ENCODE measurements at places on chromosomes 3 and 15.

DNA sequence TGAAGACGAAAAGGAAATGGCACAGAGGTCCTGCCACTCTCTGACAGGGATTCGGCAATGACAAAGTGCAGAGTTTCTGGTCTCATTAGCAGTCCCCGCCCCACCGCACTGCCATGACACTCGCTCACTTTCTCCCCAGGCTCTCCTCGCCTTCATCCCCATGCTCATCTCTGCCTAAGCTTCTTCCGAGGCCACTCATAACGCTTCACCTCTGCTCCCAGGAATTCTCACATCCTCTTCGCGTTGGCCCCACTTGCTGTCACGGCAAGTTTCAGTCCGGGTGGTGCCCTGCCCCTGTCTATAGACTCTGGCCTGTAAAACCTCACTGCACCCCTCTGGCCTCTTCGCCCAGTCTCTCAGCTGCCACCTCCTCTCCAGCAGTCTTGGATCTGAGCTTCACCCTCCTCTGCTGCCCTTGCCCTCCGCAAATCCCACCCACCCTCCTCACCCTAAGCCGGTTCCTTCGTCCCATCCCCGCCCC, 654 bp downstream of the RUBCN start:
- DNase-seq: no peak

- peak; percentile 40 for DNase-seq
These were observed 38.8 kb upstream of the MLF1 start for GRCh38 chr3:158532099-158532734.

DNA sequence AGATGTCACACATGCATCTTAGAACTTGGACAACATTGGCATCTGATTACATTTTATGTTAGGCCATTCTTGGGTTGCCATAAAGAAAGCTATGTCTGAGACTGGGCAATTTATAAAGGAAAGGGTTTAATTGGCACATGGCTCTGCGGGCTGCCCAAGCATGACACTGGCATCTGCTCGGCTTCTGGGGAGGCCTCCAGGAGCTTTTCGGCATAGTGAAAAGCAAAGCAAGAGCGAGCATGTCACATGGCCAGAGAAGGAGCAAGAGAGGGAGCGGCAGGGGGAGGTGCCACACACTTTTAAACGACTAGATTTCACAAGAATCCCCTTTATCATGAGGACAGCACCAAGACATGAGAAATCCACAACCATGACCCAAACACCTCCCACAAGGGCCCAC, 11.3 kb downstream of the RYR3 start:
- no peak for DNase-seq

- DNase-seq: no peak
These were observed 255.8 kb upstream of the CDIN1 start for GRCh38 chr15:36323615-36324014.

GRCh38 chr3:7205535-7205934, 344.6 kb downstream of the GRM7 start:
- no peak for DNase-seq

GRCh38 chr3:53585627-53586026, 91.2 kb downstream of the CACNA1D start:
- DNase-seq: no peak

- DNase-seq: no peak
These were observed 257.2 kb upstream of the SOX2 start for GRCh38 chr3:181454451-181455027.

GRCh38 chr3:177802151-177802900, 605.0 kb upstream of the TBL1XR1 start:
- DNase-seq: no peak

DNA sequence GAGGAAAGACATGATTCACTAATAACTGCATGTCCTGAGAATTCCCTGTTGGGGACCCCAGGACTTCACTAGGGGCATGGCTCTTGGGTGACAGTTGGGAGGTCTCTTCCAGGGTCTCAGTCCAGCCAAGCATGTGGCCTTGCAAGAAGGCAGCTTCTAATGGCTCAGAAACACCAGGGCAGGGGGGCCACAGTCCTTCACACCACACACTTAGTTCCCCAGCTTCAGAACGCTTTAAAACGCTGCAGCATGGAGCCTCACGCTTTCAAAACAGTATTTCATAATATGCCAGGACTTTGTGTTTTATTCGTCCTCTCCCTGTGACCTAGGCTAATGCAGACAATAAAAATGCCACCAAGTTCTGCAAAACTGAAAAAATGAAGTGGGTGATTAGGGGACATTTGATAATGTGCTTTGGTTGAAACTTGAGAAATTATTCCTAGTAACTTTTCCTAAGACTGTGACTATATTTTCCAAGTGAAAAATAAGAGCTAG, 48.4 kb upstream of the LIMD1 start:
- no peak for DNase-seq

GRCh38 chr15:77384589-77385359, 35.1 kb downstream of the PEAK1 start:
- no peak for DNase-seq
